NCI-H187 (cell line): ENCODE measurements at places on chromosomes 1 and 21.

GRCh38 chr1:205416322-205416721 lies 5.5 kb downstream of the LEMD1 start:
- no peak for DNase-seq

- no peak for DNase-seq
These were observed 8.5 kb downstream of the SIKE1 start for GRCh38 chr1:114771992-114772391.

GRCh38 chr1:46606255-46606965 lies 2.3 kb upstream of the MKNK1 start:
- no peak for DNase-seq

DNA sequence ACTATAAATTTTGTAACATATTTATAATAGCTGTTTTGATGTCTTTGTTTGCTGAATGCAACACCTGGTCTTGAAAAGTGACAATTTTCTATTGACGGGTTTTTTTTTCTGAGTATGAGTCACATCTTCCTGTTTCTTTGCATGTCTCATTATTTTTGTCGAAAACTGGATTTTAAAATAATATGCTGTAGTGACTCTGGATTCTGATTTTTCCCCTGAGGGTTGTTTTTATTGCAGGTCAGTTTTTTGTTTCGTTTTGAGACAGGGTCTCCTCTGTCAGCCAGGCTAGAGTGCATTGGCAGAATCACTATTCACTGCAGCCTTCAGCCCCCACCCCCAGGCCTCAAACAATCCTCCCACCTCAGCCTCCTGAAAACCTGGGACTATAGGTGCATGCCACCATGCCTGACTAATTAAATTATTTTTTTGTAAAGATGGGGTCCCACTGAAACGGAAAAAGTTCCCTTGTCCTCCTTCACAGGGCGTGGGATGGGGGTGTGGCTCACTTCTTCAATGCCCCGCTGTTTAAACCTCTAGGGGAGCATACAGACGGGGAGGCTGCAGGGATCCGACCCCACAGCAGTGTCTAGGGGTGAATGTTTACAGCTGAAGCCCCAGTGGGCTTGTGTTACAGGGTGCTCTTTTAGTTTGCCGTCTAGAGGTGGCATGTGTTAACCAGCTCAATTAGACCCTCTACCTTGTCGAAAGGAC lies 11.3 kb upstream of the PPIE start:
- DNase-seq = no peak

GRCh38 chr1:195202241-195202640 lies 1406.0 kb downstream of the KCNT2 start:
- DNase-seq = no peak

DNA sequence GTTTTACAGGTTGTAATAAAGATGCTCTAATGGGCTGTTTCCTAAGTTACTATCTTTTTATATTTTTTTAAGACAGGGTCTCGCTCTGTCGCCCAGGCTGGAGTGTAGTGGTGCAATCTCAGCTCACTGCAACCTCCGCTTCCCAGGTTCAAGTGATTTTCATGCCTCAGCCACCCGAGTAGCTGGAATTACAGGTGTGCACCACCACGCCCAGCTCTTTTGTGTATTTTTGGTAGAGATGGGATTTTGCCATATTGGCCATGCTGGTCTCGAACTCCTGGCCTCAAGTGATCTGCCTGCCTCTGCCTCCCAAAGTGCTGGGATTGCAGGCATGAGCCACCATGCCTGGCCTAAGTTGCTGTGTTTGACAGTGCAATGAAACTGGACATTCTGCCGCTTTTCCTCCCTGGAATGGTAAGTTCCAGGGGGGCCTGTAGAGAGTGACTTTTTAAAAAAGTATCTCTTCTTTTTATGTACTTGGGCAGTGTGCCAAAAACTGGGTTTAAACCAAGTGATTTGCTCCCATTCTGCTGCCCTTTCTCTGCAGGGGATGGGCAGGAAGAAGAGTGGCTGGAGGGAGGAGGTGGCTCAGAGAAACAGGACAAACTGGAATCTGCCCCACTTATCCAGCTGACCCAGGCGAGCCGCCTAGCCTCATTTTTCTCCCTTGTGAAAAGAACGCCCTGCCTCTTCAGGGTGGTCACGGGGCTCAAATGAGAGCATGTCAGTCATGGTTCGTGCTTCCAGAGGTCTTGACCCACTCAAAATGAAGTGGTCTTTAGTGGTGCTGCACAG lies 2.3 kb downstream of the SLC37A1 start:
- DNase-seq = peak; percentile 47

DNA sequence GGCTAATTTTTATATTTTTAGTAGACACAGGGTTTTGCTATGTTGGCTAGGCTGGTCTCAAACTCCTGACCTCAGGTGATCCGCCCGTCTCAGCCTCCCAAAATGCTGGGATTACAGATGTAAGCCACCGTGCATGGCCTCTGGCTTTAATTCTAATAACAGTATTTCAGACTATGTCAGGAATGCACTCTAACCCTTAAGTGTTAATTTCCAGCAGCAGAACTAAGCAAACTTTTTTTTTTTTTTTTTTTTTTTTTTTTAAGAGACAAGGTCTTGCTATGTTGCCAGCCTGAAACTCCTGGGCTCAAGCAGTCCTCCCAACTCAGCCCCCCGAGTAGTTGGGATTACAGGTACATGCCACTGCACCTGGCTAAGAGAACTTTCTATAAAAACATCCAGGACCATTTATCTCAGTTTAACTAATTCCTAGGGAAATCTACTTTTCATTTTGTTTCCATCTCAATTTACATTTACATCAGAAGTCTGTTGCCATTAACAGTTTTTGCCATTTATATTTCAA lies 6.5 kb downstream of the DCAF8 start:
- no peak for DNase-seq

GRCh38 chr1:88741413-88741812 lies 57.3 kb downstream of the PKN2 start:
- no peak for DNase-seq

DNA sequence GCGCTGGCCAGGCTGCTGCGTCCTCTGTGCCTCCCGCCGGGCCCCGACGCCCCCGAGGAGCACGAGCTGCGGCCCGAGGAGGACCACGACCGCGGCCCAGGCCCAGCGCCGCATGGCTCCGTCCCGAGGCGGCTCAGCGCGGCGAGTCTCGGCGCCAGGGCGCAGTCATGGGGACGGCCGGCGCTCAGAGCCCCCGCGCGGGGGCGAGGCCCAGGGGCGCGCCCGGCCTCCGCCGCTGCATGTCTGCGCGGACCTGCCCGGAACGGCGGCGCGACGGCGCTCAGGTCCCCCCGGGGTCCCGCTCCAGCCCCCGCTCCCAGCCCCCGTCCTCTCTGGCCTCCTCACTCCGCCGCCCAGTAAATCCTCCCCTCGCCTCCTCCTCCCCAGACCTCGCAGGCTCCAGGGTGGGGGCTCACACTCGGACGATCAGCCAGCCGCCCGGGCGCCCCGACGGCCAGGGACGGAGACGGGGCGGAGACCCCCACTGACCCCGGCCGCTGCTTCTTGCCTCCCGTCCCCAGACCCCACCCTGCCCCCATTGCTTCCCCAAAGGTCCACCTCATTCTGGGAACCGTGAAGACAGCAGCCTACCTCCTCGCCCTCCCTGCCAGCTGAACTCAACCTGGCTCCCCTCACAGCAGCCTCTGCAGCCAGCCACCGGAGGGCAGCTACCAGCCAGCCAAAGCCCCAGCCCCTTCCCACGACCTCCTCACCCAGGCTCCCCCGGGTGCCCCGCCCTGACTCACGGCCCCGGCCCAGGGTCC lies at the start of gene C1QTNF12:
C1QTNF12 (minus strand) TSS at position 146 of the 764 bp plus-strand sequence; CDS start at position 114, 32 bp downstream.
- no peak for DNase-seq

- no peak for DNase-seq
These were observed 1.0 kb upstream of the JAK1 start for GRCh38 chr1:64967381-64967780.

DNA sequence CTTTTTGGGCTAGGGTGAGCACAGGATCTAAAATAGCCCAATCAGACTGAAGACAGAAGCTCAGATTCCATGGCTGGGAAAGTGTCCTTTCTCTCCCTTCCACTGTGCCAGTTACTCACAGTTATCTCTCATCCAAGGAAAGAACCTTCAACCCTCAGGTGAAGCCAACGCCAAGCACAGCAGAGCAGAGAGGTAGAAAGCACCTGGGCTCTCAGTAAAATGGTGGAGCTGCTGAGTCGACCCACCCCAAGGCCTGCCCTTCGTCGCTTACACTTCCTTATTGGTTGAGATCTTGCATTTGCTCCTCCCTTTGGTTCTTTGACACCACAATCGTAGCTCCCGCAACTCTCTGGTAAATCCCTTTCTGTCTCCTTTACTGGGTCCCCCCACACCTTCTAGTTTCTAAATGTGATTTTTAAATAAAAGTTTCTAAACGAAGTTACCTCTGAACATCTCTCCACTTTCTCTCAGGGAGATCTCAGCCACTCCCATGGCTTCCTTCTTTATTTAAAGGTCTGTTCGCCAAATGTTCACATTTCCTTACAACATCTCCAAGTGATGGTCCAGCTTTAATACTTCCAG lies 27.5 kb upstream of the SLC30A1 start:
- no peak for DNase-seq

DNA sequence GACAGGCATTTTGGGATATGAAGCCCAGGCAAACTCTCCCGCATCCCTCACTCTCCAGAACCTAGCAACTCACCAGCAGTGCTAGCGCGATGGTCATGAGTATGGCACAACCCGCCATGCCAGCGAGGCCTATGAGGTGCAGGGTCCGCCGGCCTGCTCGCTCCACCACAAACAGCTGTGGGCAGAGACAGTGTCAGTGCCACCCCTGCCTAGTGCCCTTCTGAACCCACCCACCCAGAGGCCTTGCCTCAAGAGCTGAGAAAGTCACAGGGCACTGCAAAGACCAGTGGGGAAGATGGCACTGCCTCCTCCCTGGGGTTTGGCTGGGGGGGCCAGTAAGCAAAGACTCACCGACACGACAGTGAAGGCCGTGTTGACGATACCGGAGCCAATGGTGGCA lies 29.8 kb downstream of the SLC2A1 start:
- no peak for DNase-seq

DNA sequence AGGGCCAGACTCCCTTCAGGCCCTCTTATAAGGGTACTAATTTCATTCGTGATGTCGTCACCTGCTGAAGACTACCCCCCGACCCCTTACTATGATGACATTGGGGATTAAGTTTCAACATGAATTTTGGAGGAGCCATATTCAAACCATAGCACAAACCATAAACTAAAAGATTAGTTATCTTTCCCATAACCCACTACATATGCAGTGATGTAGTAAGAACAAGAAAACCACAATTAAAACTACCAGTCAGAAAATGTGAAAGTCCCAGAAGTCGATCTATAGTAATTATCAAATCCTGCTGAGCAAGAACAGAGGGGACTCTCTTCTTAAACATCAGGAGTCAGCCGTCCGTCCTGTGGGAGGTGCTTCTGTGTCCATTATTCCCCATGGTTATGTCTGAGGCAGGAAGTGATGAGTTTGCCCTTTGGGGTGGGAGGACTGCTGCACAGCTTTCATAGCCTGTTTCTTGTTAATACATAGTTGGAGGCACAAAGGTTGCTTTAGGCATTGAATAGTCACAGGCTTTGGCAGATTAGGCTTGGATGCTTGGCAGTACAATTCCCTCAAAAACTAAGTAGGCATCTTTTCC lies 35.9 kb upstream of the PTGFRN start:
- DNase-seq = no peak

- no peak for DNase-seq
These were observed 421.3 kb downstream of the NEGR1 start for GRCh38 chr1:71861022-71861421.

DNA sequence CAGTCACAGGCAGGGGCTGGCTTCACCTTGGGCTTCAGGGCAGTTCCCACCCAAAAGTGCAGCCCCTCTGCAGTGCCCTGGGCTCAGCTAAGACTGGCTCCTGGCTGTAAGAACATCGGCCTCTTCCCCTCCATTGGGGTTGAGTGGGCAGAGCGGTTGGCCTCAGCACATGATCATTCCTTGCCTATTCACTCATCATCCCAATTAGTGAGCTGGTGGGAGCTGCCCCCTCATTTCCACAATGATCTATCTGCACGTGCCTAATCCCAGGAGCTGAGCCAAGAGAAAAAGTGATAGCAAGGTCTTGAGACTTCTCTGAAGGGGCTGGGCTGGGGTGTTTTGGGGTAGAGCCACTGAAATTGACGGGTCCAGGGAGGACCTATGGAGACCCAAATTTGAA lies 133.6 kb downstream of the SYF2 start:
- no peak for DNase-seq

DNA sequence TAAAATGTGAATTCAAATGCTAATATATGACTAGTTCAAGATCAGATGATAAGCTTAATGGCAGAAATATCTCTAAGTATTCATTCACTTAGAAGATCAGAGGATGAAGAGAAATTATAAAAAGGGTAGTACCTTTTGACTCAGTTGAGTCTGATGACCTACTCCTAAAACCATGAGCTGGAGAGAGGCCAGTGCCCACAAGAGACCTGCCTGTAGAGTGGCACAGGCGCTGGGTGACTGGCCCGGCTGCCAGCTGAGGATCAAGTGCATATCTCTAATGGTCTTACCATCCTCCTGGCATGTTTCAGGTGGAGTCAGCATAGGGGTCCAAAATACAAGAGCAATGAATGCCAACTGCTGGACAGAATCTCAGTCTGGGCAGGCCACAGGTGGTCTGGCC lies 14.1 kb downstream of the DDAH1 start:
- DNase-seq = no peak

- no peak for DNase-seq
These were observed 20.7 kb downstream of the GPR157 start for GRCh38 chr1:9108056-9108665.

DNA sequence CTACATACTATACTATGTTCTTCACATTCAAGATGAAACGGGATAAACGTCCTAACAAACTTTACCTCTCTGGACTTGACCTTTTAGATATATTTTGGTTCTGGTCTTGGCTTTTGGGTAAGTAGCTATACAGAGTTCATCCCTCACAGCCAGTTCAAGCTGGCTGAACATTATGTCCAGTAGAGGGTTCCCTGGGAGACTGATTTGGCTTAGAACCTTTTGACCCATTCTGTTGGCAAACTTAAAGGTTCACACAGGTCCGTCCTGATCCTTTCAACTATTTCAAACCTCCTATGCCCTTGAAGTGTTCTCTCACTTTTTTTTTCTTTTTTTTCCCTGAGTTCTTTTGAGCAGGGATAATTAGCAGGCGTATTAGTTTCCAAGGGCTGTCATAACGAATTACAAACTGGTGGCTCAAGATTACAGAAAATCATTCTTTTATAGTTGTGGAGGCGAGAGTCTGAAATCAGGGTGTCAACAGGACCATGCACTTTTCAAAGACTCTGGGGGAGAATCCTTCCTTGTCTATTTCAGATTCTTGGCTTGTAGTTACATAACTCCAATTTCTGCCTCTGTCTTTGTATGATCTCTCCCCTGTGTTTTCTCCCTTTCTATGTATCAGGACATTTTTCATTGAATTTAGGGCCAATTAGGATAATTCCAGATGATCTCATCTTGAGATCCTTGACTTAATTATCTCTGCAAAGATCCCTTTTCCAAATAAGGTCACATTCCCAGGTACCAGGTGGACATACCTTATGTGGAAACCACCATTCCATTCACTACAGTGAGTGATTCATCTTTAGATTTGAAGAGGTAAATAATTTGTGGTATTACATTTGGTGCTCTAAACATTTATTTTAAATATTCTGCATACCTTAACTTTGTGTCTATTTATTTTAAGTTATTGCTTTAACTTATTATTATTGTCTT lies 257.4 kb upstream of the USP25 start:
- DNase-seq = no peak
